ENCODE measurements at places on chromosomes 5 and 9. TPM values are rescaled to one million over a fixed set of nuclear protein-coding genes. Genes with fewer than 3 reads are reported as not detected.

DNA sequence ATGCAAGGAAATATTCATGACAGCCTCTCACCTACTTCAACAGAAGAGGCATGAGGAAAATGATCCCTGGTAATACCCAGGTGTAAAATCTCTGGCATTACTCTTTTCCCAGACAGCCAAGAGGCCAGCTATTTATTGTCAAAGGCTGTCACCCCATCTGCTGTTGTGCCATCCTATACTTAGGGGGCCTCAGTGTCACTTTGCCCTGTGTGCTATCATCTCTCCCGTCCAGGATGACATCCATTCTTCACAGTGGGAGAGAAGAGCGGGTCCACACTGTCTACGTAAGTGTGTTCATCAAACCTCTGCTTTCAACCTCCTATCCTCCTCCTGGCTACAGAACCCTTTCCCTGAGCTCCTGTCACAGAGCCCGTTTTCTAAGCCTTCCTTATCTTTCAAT is 82.6 kb downstream of the MYO10 start:
- no peak for DNase-seq

DNA sequence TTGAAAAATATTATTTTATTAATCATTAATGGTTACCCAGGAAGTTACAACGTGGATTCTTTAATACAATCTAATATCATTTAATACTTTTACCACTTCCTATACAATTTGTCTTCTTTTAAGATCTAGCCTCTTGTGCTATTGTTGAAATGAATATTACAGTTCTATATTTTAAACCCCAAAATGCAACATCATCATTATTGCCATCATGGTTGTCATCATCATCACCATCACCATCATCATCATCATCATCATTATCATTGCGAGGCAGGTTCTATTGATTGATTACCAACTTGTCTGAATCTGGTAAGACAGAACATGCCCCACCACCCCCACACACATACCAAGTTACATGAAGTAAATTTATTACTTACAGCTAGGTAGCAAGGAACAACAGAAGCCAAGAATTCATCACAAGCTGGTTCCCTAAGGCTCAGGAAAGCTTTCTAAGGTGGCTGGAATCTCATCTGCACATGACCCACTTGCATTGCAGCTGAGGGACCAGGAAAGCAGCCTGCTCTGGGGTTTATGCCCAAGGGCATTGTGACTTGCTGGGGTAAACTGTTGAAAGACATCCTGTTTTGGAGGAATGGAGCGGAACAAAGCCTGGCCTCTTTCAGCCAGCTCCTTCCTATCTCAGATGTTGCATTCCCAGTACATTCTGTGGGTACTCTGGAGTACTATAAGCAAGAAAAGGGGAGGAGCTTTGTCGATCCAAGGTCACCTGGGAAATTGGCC is 418.1 kb downstream of the PRR16 start:
- DNase-seq: no peak

The PCDHGA10 gene
- 12.0 TPM for total RNA-seq

DNA sequence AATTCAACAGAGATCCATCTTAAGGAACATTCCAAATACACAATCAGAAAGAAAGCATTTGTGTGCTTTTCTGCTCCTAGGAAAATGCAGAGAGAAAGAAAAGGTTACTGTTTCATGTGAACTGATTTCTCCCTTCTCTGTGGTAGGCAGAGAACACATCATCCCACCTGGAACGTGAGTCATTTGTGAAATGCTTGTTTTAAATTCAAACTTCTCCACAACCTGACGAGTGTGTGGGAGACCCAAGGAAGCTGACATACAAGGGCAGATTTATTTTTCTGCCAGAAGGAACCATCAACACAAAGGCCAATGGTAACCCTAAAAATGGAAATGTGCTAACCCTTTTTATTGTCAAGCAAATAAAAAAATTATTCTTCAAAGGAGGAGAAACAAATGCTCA is 156.4 kb downstream of the EFNA5 start:
- DNase-seq: no peak

The CERCAM gene
- 10.1 TPM for total RNA-seq

GRCh38 chr5:108094800-108095199 is 287.1 kb downstream of the FBXL17 start:
- no peak for DNase-seq

- DNase-seq: no peak
These were observed 17.0 kb upstream of the SH3TC2 start for GRCh38 chr5:149079883-149080282.

GRCh38 chr5:10229306-10230048 is 20.2 kb downstream of the ATPSCKMT start:
- DNase-seq: no peak

GRCh38 chr9:110278080-110278707 is 21.9 kb upstream of the TXN start:
- no peak for DNase-seq

DNA sequence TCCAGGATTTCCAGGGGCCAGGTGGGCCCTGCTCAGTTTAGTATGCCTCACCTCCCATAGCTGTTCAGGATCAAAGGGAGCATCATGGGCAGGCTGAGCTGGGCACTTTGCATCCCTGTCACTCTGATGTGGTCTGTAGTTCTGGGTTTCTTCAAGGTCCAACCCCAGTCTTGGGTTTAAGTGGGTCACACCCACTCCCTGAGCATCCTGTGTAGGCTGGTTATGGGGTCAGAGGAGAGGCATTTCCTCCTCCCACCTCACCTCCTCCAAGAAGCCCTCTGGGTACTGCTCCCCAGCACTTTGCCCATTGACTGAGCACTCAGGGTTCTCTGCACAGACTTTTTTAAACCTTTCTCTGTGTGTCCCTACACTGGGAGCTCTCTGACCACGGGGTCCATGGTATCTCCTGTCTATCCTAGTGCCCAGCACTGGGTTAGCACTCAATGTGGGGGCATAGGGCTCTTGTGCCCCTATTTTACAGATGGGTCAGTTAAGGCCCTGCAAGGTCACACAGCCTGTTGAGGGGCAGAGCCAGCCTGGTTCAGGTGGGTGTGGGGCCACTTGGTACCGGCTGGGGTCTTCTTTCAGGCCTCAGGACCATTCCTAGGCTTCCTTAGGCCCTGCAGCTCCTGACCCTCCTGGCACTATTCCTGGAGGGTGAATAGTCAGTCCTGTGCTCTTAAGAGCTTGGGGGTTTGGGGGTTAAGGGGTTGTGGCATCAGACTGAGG is 19.0 kb downstream of the CXXC5 start:
- no peak for DNase-seq

The RHOBTB3 gene
- 348 TPM for total RNA-seq

GRCh38 chr9:137955224-137955570 is 77.6 kb downstream of the CACNA1B start:
- no peak for DNase-seq

DNA sequence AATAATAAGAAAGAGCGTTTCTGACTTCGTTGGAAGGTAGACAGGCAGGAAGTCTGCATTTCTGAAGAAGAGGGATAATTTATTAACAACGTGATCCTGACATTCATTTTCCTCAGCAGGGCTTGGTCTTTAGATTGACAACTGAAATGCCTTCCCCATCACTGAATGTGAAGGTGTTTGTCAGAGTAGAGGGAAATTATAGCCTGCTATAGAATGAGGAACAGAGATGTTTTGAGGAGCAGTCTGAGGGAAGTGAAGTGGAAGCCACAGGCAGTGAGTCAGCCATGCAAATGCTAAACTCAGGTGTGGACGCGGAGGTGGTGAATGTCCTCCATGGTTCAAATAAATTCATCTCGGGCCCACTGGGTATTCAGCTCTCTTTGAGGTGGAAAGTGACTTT is 30.5 kb downstream of the C7 start:
- no peak for DNase-seq

DNA sequence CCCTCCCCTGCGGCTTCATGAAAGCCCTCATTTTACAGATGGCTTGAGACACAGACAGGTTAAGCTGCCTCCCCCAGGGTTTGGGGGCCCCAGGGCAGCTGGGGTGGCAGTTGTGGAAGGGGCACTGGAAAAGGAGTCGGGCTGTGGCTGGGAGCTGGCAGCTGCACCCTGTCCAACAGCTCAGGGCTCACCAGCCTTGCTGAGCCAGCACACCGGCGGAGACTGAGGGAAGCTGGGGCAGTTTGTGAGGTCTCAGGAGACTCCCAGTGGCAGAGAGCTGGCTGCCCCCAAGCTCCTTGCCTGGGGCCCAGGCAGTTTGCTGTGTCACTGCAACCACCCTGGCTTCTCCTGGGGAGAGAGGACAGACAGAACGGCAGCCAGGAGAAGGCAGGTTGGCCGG is 34.8 kb upstream of the RAPGEF1 start:
- DNase-seq: no peak

DNA sequence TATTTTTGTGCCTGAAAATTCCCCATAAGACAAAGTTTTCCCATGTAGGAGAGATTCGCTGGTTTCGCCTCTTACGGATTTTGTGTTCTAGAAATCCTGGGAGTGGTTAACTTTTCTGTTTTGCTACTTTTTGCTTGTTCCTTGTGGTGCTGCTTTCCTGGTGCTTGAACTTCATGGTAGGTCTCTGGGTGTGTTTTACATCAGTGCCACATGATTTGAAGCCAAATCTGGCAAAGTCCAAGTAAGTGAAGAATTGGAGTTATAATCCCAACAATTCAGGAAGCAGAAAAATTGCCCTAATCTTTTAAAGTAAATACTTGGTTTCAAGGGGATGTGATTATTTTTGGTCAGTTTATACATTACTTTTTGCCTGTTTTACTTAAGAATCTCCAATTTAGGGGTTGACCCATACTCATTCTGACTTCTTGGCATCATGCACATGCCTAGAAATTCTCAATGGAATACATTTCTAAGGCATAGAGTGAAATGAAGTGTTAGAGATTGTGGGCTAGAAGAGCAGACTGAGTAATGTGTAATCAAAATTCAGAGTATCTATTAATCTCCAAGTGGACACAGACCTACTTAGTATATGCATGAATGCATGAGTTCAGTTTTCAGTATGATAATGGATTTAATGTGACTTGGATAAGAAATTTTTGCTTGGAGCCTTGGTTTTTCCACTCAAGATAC is 189.7 kb downstream of the CSNK1G3 start:
- no peak for DNase-seq

- DNase-seq: no peak
These were observed 411.1 kb upstream of the NUDT12 start for GRCh38 chr5:103973669-103974068.

The CA9 gene
- 0.78 TPM for total RNA-seq

The SLCO6A1 gene
- 0.94 TPM for total RNA-seq

DNA sequence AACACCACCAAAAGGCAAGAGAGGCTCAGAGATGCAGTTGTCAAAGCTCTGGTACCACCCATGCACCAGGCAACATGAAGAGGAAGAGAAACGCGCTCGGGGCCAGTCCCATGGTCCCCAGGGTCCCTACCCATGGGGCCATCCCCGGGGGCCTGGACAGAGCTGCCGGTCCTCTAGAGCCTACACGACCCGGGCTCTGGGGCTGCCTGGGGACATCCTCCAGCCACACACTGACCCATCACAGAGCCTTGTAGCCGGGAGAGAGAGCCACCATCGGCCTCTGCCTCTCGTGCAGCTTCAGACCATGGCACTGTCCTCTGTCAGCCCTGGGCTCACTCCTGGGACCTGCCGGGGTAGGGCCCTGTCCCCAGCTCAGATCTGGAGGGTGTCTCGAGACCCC is 23.7 kb downstream of the VAV2 start:
- no peak for DNase-seq

- peak; percentile 69 for DNase-seq
These were observed 11.8 kb upstream of the HEXB start for GRCh38 chr5:74673011-74673790.

- no peak for DNase-seq
These were observed 45.6 kb downstream of the COMMD10 start for GRCh38 chr5:116130471-116130870.

GRCh38 chr9:136367296-136368145 is 4.0 kb upstream of the DNLZ start:
- no peak for DNase-seq

The CDH9 gene
- 34.2 TPM for total RNA-seq

DNA sequence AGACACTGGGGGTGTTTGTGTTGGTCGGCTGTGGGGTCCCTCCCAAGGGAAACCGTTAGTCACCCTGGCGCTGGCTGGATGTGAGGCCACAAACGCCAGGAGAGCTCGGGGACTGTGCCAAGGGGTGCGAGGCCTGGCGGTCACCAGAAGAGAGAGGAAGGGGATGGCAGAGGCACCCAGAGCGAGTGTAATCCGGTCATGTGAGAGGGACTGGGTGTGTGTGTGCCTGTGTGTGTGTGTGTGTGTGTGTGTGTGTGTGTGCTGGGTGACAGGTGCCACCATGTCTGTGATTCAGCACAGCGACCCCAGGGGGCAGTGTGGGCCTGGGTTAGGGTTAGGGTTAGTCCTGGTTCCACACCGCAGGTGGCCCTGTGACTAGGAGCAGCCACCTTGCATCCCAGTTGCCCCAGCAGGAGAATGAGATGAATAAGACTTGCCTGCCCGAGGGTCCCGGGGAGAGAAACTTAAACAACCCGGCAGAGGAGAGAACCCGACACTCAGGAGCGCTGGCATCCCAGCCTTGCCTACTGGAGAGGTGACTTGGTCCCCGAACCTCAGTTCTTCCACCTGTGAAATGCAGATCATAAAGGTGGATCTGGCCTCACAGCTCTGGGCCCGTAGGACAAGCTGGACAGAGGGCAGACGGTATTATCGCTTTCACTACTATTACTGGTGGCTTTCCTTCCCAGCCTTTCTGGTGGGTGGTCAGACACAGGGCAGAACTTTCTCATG is 1.4 kb upstream of the ADAMTSL2 start:
- DNase-seq: peak; percentile 29

The GLRA1 gene
- 0.16 TPM for total RNA-seq

DNA sequence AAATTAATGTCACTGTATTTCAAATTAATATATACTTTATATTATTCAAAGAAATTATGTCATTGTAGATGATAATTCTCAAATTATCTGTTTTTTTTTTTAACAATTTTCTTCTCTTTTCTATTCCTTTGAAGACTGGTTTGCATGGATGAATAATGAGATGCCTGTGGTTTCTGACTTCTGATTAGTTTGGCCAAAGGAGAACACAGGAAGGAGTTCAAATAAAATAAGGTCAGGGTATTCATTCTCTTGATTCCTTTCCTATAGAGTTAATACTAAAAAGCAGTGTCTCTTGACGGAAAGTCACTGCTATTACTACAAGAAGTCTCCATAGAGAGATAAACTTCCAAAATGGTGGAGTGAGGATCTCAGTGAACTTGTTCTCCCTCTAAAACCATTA is 279.6 kb upstream of the FTMT start:
- DNase-seq: no peak

- no peak for DNase-seq
These were observed 346.9 kb upstream of the ARRDC3 start for GRCh38 chr5:91730026-91730425.

- no peak for DNase-seq
These were observed 155.5 kb upstream of the GRIN3A start for GRCh38 chr9:101893661-101894646.

GRCh38 chr5:149636861-149637246 is 55.6 kb downstream of the ARHGEF37 start:
- peak; percentile 43 for DNase-seq

- DNase-seq: no peak
These were observed 154.5 kb upstream of the APC start for GRCh38 chr5:112583166-112583565.

DNA sequence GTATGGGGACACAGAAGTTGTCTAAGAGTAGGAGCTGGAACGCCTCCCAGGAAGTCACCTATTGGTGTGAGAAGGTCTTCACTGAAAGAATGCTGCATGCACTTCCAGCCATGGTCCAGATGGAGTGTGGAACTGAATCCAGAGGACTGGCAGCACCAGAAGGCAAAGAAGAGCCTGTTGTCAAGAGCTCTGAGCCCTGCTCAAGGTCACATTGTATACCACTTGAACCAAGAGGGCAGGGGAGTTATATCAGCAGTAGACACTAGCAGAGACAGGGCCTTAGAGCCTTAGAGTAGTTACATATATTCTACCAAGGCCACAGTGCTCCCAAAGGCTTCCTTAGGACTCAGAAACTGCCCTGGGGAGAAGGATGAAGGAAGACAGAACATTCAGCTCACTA is 130.8 kb upstream of the POC5 start:
- no peak for DNase-seq
